ENCODE measurements at places on chromosomes 11 and 22. TPM values are rescaled to one million over a fixed set of nuclear protein-coding genes. Genes with fewer than 3 reads are reported as not detected.
A peak's percentile ranks its signal among the peaks of the same experiment; 100 is the strongest.

- no peak for DNase-seq
Observed at GRCh38 chr11:135022454-135022853, 610.4 kb upstream of the B3GAT1 start.

GRCh38 chr11:17612221-17613188, 65.4 kb downstream of the OTOG start:
- no peak for DNase-seq

DNA sequence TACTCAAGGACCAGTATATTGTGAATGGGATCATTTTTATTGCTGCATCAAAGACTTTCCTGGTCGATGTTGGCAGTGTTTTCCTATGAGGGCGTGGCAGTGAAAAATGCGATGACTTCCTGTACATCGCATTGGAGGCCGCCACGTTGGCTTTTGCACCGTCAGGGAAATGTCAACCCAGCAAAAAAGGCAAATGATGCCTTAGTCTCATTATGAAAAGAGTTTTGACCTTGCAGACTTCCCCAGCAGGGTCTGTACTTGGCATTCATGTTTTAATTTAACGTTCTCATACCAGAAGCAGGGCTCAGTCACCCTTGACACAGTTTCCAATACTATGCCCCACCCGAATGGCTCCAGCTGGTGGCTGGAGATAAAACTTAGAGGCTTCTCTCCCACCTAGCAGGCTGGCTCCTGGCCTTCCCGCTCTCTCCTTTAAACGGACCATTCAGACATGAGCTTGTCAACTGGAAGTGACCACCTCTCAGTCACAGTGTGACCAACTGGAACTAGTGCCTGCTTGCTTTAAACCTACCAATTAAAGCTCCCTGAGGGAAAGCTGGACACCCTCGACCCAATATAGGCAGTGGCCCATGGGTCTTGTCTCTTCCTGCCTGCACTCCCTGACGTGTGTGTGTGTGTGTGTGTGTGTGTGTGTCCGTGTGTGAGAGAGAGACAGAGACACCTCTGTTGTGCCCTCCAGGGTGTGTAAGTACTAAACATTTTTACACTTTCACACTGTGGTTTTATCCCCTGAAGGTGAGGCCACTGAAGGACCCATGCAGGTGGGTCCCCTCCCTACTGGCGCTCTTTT, 8.7 kb upstream of the GDPD5 start:
- DNase-seq, result no peak

DNA sequence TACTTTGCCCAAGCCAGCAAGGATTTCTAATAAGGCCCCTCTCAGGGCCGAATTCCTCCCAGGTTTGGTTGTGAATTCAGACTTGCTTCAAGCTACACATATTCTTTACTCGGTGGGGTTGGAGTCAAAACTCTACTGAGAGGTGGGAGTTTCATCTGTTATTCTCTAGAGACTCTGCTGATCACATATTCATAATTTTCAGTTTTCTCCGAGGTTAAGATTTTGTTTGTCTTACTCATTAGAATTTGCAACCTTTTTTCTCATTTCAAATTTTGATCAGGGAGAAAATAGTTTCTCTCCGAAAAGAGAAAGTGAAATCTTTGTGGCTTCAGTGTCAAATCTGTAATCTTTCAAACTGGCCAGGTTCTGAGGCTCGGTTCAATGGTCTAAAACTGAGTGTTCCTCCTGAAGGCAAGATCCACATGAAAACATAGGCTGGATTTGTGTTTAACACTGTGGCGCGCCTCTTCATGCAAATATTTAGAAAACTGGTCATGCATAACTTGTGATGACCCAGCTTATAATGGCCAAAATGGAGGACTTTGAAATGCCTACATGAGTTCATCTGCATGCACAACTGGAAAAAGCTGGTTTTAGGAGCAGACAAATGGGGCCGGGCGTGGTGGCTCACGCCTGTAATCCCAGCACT, 21.5 kb upstream of the GSTP1 start:
- no peak for DNase-seq

GRCh38 chr22:38841211-38841610, 2.6 kb downstream of the NPTXR start:
- no peak for DNase-seq

GRCh38 chr11:100680070-100680469, 7.0 kb upstream of the ARHGAP42 start:
- DNase-seq, result no peak

GRCh38 chr22:43828998-43829782, 17.1 kb upstream of the EFCAB6 start:
- DNase-seq, result peak; percentile 71

DNA sequence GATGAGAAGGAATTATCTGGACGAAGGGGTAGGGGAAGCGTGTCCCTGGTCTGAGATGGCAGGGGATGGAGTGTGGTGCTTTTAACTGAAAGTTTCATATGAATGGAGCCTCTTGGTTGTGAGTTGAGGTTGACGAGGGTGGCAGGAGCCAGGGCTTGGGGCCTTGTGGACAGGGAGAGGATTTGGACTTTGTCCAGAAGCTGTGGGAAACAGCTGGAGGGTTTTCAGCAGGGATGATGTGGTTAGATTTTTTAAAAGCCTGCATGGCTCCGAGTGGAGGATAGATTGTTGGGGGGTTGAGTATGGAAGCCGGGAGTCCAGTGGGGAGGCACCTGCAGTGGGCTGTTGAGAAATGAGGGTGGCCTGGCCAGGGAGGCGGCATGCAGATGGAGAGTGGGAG, 24.8 kb downstream of the MYO7A start:
- no peak for DNase-seq

DNA sequence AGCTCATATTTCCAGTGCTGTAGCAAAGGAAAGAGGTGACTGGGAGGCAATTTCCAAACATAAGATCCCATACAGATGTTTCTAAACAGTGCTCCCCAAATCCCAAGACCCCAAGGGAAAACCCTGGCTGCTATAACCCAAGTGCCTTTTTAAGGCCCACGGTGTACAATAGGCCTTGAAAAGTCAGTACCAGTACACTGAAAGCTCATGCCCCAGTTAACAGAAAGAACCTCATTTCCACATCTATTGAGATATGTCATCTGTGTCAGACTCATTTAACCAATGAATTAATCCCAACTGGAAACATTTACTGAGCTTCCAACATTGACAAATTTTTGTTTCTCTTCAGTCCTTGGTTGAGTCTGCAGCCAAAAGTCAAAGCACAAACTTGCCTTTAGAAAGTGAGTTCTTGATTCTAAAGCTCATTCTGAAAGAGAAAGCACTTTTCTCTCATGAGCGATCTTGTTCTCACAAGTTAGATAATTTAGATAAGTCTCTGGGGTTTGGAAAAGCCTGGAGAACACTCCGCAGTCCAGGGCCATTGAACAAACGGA, 239.8 kb upstream of the ARHGAP20 start:
- DNase-seq, result no peak

DNA sequence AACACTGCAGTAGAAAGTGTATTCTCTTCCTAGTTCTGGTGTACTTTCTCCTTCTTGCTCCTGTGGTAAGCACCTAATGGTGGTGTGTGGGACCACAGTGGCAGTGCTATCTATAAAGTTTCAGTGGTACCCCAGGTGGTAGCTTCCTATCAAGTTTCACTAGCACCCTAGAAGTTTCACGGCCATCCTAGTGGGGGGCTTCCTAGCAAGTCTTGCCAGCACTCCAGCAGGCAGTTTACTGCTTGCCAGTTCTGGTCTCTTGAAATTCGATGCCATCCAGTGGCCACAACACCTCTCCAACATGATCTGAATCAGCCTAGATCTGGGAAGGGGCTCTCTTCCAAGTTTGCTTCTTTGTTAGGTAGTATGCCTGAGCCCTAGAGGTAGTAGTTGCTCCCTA, 229.6 kb downstream of the SWAP70 start:
- peak; percentile 58 for DNase-seq

DNA sequence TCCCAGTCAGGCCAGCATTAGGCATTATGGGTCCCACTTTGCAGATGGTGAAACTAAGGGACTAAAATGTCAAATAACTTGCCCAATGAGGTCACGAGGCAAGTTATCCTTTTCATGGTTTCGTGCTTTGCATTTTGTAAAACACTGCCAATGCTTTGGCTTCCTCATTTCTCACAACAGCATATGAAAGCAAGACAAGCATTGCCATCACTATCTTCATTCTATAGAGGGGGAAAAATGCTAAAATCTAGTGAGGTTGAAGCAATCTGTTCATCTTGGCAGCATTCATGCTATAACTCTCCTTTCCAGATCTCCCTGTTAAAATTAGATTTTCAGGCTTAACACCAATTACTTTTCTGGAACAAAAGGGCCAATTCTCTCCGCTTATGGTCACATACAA, 14.8 kb downstream of the FAM181B start:
- DNase-seq, result no peak

DNA sequence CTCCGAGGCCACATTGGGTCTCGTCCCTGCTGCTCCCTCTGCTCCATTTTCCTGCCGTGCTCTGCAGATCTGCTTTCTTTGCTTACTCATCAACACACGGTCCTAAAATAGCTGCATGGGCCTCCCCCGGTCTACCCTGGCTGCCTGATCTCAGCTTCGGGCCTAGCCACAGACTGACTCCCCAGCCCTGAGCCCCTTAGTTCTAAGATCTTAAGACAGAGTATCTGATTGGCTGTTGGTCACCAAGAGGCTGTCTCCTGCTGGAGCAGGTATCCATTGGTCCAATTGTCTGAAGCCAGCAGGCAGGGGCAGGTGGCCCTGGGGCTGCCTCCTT, 53.7 kb upstream of the NECTIN1 start:
- DNase-seq, result no peak

- DNase-seq, result no peak
Observed at GRCh38 chr11:45931739-45932138, 9.3 kb downstream of the LARGE2 start.

- DNase-seq, result no peak
Observed at GRCh38 chr11:45278714-45279113, 7.4 kb downstream of the SYT13 start.

- DNase-seq, result no peak
Observed at GRCh38 chr11:13923182-13923581, 39.3 kb upstream of the SPON1 start.

DNA sequence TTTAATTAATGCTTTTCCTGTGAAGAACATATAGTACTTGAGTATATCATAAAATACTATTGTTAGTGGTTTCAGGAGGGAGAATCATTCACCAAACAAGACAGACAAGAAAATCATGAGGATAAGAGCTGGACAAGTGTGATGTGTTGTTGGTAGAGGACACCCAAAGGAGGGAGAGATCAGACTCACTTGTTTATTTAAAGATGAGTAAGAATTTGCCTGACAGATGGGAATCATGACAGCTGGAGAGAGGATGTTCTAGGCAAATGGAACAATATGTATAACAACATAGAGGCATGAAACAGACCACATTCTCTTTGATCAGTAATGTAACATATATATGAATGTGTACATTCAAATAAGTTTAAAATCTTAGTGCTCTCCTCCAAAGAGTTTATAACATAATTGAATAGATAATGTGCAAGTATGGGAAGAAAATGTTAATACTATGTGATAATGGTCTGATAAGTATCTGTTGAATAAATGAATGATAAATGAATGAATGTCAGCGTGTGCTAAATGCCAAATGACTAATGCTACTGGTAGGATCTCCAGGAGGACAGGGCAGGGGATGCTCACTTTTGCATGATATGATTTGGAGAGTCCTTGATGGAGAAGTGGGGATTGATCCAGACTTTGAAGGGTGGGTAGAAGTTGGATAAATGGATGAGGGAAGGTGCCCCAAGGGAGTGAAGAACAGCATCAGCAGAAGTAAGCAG, 228.9 kb upstream of the SORL1-AS1 start:
- no peak for DNase-seq

- no peak for DNase-seq
Observed at GRCh38 chr22:46594947-46595298, 25.3 kb upstream of the GRAMD4 start.

- no peak for DNase-seq
Observed at GRCh38 chr11:121866754-121867153, 249.3 kb downstream of the BLID start.

DNA sequence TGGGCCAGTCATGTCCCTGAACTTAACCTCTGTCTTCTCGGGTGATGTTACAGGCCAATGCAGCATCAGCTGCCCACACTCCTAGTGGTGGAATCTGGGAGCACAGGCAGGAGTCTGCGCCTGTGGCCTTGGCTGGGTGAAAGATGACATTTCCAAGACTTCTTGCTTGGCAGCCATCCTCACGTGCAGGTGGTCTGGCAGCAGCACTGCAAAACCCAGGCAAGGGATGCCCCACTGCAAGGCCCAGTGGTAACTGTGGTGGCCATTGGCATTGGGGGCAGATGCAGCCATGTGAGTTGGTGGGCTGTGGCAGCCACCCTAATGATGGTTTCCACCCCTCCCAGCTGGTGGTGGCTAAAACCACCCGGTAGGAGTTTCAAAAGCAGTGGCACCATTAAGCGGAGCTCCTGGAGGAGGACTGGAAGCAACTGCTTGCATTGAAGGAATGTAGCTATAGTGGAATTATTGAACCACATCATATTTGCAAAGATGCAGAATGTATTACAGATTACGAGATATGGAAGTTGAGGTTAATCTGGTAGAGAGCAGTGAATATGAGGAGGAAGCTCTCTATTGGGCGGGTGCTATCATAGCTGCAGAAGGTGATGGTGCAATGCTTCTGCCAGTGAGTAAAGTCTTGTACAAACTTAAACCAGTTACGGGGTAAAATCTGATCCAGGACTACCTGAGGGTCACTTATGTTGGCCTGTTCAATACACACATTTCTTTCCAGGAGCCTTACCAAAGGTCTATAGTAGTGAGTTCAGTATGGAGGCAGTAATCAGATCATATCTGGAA, 120.7 kb upstream of the TOP3B start:
- peak; percentile 88 for DNase-seq

GRCh38 chr22:20427104-20427944, 10.3 kb downstream of the SCARF2 start:
- no peak for DNase-seq

DNA sequence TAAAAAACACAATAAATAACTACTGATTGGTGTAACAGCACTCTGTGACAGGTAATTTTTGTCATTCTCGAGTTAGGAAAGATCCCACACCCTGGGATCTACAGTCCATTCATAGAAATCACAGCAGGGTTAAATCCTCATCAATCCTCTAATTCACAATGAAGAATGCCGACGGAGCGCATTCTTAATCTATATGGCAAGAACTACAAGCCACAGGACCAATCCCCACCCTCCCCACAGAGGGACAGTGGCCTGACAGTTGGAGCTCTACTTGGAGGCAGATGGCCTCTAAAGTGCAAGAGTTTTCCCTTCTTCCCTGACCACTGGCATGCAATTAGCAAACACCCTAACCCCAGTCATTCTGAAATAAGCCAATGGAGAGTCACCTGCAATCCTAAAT, 34.2 kb downstream of the TCF20 start:
- DNase-seq, result no peak

TMPRSS4 gene
- total RNA-seq, result not detected

DDI1 gene
- total RNA-seq, result not detected

HBD gene
- total RNA-seq, result not detected

SSTR3 gene
- 0.11 TPM for total RNA-seq

USH1C gene
- 0.95 TPM for total RNA-seq

FAM83F gene
- 26.1 TPM for total RNA-seq

FIBIN gene
- total RNA-seq, result not detected

ARFIP2 gene
- 56.5 TPM for total RNA-seq

PRR33 gene
- not detected for total RNA-seq

MOGAT2 gene
- total RNA-seq, result not detected

GRAMD1B gene
- total RNA-seq, result 28.8 TPM
